ENCODE measurements at places on chromosomes 6 and 20.

DNA sequence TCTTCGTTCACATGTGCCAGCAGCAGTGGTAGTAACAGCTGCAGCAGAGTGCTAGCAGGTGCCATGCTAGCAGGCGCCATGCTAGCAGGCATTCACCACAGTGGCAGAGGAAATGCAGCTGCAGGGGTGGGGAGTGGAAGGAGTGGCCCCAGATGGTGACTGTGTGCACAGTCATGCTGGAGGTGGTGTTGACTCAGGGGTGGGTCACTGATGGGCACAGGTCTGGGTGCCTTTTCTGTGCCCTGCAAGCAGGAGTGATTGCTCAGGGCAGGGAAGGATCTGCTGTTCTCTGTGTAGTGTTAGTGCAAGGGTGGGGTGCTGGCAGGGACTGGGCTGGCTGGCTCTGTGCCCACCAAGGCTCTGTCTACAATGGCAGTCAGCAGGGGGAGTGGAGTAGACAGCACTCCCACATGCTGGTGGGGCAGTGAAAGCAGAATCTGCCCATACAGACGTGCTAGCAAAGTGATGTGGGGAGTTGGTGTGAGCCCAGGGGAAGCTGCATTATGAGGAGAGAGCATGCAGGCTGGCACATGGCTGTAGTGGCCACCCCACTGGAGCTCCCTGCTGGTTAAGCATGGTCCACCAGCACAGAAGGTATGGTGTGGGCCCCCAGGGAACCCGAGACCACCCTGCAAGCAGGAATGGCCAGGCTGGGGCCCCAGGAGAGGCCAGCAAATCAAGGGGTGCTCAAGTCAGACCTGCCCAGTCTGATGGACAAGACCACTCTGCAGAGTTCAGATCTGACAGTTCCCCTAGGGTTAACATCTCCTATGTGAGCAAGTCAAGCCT lies 11.4 kb upstream of the TSPYL4 start:
- DNase-seq: no peak

- DNase-seq: no peak
Measured at GRCh38 chr20:25541676-25542075, 43.7 kb downstream of the NINL start.

DNA sequence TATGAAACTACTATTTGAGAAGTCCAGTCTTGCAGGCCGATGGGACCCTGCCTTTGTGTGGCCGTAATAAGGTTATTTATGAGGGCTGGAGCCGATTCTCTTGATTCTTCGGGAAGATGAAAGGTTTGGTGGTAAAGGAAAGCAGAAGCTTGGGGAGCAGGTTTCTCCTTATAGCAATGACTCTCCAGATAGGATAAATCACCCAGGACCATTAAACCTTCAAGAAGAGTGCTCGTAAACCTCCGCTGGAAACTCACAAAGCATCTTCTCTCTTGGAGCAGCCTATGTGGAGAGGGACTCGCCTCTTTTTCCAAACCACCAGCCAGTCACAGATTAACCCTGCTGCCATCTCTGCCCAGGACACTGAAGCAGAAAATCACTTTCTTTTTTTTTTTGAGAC lies 69.6 kb upstream of the SALL4 start:
- DNase-seq: peak; percentile 96

DNA sequence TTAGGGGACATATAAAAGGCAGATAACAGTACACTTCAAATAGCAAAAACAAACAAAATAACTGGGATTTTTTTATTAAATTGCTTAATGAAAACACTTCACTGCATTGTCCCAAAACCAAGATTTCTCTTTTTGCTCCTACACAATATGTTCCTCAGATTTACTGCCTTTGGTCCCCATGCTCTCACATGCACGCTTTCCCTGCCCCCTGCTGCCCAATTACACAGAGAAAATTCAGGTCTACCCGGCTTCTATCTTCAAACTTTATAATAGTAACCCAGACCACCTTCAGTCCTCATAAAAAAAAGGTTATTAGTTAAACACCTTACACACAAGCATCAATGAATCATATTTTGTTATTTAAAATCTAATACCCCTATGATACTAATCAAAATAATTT lies 673.8 kb upstream of the HS3ST5 start:
- no peak for DNase-seq

GRCh38 chr6:938916-939315 lies 246.0 kb upstream of the EXOC2 start:
- no peak for DNase-seq

DNA sequence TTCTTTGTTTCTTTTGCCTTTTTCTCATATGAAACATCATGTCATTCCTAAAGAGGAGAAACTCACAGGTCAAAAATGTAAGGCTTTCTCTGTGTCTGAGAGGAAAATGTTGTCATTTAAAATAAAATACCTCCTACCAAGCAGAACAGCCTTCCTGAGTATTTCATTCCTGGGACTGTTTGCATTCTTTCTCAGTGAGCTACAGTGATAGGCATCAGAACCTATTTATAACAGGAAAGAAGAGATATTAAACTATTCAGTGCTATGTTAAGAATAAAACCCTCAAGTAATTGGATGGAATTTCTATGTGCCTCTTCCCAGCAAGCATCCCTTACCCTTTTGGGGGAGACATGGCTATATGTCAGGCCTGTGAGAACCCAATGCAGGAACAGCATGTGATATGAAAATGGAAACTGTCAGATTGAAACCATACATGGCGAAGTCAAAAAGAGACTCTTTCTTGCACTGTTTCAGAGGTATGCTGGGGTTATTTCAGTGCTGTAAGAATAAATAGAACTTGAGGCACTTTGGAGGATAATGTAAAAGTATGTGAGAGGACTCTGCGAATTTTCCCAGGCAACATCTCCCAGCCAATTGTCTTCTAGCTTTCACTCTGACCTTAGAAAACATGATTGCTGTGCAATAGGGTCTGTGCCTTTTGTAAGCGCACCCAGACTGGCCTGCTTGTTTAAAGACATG lies 133.8 kb upstream of the CCN2 start:
- DNase-seq: no peak

All from kidney (tissue), 22 donors.